ENCODE measurements at places on chromosomes 1 and 21. TPM values are rescaled to one million over a fixed set of nuclear protein-coding genes. Genes with fewer than 3 reads are reported as not detected.

DNA sequence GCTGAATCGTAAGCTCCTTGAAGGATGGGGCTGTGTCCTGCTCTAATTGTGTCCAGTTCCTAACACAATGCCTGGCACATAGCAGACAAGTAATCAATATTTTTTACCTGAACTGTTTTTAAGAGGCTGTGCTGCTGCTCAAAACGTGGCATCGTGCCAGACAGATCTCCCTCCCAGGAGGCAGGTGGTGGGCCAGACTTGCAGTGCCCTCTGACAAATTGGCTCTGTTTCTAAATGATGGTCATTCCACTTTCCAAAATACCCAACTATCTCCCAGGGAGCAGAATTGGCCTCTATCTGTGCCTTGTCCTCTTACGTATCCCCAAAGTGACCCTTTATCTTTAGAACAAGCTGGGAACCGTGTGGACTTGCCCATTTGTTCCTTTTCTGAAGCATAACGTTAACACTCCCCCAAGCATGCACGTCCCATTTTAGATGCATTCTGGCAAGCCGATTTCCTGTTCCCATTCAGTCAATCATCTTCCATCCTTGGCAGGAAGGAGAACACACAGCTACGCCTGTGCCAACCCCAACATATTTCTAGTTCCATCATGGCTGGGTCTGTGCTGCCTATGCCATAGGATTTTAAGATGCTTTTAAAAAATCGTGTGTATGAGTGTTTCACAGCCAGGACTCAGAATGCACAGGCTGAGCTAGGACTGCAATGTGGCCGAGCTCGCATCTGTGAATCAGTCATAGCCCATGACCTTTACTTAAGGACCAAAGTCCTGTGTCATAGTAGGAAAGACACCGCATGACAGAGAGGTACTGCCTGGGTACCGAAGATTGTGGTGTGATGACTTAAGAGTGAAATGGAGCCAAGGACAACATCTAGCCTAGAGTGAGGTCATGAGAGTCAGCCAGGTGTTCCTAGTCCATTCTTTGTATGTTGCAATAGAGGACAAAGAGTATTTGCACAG, 408.6 kb downstream of the PRDM2 start:
- H3K4me1 ChIP-seq = peaks cover 2% of the 10 kb centered on the region
- no peak overlapping the region for H3K4me3 ChIP-seq

DNA sequence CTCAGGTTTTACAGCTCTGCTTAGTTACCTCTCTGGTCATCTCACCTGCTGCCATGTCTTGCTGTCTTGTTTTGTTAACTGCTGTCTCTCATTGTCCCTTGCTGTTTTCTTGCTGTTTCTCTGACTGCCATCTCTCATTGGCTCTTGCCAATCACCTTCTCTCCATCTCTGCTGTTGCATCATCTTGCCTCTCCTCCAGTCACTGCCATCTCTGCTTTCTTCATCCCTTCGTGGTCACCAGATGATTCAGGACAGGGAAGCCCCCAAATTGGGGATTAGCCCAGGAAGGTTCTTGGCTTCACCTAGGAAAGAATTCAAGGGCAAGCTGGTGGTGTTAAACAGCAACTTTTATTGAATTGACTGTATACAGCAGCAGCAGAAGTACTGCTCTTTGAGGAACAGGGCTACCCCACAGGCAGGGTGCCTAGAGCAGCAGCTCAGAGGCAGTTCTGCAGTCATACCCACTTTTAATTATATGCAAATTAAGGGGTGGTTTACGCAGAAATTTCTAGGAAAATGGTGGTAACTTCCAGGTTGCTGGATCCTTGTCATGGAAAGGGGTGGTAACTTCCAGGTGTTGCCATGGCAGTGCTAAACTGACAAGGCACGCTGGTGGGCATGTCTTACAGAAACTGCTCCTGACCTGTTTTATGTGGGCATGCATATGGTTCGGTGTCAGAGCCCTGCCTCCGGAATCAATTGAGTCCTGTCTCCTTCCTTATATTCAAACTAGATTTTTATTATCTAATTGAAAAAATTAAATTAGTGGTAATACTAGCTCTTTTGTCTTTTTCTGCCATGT, 33.4 kb downstream of the SUCO start:
- H3K27ac ChIP-seq = no peak overlapping the region
- H3K4me1 ChIP-seq = peaks cover 4% of the 10 kb centered on the region
- H3K27me3 ChIP-seq = no peaks in the 10 kb centered on the region
- H3K4me3 ChIP-seq = no peak overlapping the region

- H3K27me3 ChIP-seq = peaks cover 6% of the 10 kb centered on the region
- no peak for DNase-seq
- H3K36me3 ChIP-seq = no peaks in the 10 kb centered on the region
- H3K4me1 ChIP-seq = no peaks in the 10 kb centered on the region
- no peak overlapping the region for H3K4me3 ChIP-seq
- H3K27ac ChIP-seq = no peak overlapping the region
Measured at GRCh38 chr1:208369045-208369444, 124.9 kb upstream of the PLXNA2 start.

DNA sequence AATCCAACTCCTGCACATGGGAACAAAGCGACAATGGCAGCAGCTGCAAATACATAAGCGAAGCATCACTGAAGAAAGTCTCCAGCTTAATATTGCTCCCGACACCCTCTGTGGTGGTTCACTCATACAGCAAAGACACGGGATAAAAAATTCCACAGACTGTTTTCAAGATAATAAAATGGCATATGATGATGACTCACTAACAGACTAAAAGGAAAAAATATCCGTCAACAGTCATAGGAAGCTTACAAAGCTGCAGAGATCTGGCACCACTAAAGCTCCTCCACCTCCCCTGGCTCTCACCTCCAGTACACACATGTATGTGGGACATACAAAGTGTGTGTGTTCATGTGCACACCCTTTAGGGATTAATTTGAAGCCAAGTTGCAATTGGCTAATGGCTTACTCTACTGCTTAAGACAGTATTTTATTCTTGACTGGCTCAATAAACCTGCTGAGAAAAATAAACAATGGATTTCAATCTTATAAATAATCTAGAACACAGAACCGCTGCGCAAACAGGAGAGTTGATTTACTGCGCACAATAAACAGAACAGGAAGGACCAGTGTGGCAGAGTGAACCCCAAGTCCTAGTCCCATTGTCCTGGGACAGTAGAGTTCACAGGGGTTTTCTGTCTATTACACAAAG, 94.4 kb downstream of the SLC45A1 start:
- H3K4me3 ChIP-seq = no peak overlapping the region
- DNase-seq = no peak
- H3K4me1 ChIP-seq = peaks cover 53% of the 10 kb centered on the region
- H3K36me3 ChIP-seq = peaks cover 59% of the 10 kb centered on the region
- H3K27me3 ChIP-seq = no peaks in the 10 kb centered on the region

The UBL4B gene
- total RNA-seq = not detected

The ATP6V1G3 gene
- total RNA-seq = not detected
